ENCODE measurements at places on chromosomes 2 and 18. TPM values are rescaled to one million over a fixed set of nuclear protein-coding genes. Genes with fewer than 3 reads are reported as not detected.
A peak's percentile ranks its signal among the peaks of the same experiment; 100 is the strongest.

DNA sequence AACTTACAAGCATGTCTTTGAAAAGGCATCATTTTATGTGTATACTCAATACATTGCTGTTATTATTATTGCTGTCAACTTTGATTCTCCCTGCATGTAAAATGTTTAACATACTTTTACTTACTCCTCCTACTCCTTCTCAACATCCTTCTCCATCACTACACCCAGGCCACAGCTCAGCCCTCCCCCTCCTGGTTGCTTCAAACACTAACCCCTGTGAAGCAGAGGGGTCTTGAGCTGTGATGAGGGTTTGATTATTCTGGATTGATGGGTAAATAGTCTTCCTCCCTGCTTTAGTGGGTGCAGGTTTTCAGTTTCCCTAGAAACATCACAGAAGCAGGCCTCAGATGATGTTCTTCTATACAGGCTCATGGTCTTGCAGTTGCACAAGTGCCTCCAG, 221.0 kb downstream of the OSR1 start:
- no peak for DNase-seq

DNA sequence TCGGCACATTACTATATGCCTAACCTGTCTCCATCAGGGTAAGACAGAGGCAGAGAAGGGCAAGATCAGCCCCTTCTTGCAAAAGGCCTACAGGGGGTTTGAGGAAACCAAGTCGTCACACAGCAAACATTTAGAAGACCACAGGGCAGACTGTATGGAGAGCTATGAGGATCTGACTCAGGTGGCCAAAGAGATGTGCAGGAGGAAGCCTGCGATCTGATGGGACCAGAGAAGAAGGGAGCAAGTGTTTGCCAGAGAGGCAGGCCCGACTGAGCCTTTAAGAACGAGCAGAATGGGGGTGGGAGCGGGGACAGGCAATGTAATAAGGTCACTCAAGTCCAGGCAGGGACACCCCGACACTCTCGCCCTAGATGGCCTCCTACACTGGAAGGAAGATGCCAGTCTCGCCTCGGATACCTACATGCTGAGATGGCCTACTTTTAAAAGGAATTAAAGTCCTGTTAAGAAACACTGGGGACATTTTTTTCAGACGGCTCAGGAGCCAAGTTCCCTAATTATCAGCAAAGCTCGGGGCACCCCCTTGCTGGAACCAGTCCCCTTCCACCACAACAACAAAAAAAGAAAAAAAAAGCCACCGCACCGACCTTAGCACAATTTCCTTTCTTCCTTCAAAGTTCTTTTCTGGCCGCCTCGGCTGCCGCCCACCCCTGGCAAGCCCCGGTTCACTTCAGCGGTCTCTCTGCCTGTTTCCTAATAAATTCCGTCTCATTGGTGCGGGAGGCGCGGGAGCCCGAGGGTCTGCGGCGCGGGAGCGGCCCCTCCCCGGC, 1.5 kb downstream of the SFXN5 start:
- DNase-seq: no peak

- peak; percentile 61 for DNase-seq
Observed at GRCh38 chr18:49340446-49340845, 120.0 kb downstream of the DYM start.

DNA sequence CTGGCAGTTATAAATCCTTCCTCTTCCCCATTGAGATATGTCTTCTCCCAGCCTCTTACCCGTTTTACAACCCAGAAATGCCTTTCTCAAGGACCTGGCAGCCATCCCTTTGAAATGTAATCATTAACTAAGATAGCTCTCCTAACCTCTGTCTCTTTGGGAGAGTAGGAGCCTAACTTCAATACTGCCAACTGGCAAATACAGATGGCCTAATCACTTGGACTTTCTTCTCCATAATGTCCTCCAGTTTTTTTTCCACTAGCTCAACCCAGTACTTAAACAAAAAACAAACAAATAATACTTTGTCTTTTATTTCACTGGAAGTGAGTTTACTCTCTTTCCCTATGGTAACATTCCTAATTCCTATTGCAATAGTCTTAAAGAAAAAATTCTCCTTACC, 1391.1 kb downstream of the SUCLG1 start:
- no peak for DNase-seq

DNA sequence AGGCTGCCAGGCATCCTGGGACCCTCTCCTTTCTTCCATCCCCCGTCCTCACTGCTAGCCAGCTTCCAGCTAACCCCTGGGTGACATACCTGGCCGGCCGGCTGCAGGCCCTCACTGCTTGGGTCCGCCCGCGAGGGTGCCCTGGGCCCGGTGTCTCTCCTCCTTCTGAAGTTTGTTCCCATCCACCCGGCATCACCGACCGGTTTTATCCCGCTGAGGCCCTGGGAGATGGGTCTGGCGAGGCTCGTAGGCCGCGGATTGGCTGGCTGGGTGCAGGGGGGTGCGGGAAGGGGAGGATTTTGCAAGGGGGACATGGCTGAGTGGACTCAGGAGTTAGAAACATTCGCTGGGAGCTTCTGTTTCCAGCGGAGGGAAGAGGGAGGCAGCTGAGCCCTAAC, at the start of gene PAX8:
TSS of gene PAX8 (minus strand) at position 180 of the 398 bp plus-strand sequence. CDS start 527 bp downstream, outside the sequence.
- DNase-seq: no peak

DNA sequence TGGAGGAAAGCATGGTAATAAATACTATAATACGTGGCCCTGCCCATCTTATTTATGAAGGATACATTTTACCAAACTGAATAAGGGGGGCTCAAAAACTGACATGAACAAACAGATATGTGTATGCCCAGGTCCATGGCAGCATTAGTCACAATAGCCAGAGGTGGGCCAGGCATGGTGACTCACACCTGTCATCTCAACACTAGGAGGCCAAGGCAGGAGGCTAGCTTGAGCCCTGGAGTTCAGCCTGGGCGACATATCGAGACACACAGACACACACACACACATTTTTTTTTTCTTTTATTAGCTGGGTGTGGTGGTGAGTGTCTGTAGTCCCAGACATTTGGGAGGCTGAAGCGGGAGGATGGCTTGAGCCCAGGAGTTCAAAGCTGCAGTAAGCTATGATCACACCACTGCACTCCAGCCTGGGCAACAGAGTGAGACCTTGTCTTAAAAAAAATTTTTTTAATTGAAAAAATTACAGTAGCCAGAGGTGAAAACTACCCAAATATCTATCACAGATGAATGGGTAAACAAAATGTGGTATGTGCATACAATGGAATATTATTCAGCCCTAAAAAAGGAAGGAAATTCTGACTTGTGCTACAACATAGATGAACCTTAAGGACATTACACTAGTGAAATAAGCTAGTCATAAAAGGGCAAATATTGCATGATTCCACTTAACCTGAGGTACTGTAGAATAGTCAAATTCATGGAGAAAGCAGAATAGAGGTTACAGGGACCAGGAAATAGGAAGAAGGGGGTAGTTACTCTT, 8.0 kb downstream of the ATP8B1 start:
- DNase-seq: no peak

DNA sequence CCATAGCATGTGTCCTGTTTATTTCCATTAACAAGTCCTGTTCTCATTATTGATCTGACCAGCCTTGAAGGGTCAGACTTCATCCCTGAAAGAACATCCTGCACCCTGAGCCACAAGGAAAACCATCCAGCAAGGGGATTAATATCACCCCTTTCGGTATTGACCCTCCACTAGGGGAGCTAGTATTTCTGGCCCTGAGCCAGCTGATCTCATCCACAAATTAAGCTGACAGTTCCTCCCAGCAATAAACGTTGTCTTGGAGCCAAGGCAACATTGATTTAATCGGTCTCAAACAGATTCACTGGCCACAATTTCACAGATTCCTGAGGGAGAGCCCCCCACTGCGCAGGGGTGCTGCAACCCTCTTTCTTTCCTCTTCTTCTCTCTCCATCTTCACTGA, 353.1 kb upstream of the FANCL start:
- peak; percentile 39 for DNase-seq

HTR2B gene
- 0.52 TPM for total RNA-seq

UGT1A4 gene
- total RNA-seq: not detected
